Stimulated activated CD4-positive, alpha-beta T cell treated with anti-CD3 and anti-CD28 coated beads, Interleukin-1b, Interleukin-23, amount 100 ng/mL, for 1 hour (primary cell): ENCODE measurements at places on chromosomes 13 and 19.

DNA sequence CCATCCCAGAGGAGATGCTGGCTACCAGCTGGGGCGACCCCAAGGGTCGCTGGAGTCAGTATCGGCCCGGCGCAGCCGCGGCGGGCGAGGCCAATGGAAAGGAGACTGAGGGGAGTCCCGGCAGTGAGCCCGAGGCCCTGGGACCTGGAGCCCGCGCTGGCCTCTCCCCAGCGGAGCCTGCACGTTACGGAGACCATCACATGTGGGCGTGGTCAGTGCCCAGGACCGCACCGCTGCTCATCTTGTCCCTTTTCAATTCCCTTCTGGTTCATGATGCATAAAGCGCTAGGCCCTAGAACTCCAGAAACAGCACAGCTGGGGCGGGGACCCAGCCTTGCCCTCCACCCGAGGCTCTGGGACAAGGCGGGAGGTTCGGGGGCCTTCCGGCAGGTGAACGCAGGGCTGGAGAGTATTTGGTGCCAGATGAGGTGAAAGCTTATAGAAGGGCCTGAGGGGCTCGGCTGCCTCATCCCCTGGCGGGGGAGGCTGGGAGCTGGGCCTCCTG, 8.0 kb downstream of the C19orf25 start:
- DNase-seq, result no peak

- DNase-seq, result no peak
Measured at GRCh38 chr13:30870916-30871587, 35.0 kb upstream of the MEDAG start.

DNA sequence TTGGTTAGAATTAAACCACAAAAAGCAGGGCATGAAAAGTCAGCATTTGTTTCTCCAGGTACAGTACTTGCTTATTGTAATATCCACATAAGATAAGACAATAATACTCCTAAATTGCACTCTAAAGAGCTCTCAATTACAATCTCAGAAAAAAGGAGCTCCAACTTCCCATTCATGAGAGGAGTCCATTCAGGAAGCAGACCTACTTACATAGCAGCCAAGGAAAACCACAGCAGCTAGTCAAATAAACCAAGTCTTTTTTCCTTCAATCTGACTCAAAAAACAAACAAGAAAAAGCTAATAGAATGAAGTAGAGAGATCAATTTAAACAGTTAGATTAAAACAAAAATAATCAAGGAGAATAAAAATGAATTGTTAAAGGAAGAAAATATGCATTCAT, 885.2 kb upstream of the SLITRK6 start:
- DNase-seq, result no peak

DNA sequence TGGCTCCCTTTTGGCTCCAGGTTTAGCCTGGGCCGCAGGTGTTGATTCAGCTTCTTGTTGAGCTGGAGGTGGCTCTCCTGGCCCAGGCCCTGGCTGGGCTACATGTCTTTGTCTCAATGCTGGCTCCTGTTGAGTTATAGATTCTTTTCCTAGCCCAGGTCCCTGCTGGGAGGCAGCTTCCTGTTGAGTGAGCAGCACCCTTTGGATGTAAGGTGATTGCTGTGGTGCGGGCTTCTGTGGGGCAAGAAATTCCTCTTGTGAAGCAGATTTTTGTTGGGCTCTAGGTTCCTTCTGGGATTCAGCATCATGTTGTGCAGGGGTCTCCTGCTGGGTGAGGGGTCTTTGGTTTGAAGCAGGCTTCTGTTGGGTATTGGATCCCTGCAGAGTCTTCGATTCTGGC, 545 bp downstream of the LIPE start:
- DNase-seq, result no peak

DNA sequence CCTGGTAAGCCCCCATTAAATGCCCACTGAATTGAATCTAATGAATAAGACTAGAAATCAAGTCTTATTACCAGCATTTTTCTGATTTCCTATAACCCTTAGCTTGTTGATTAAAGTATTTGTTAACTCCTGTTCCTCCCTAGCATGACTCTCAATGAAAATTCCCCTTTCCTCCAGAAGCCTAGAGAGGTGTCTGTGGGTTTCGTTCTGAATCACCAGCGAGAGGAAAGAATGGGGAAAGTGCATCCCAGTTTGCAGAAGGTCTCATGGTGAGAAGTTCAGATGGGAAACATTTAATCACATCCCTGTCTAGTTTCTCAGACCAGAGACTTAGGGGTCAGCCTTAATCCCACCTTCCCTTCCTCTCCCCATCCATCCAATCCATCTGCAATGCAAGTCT, 26.9 kb downstream of the POU2F2 start:
- DNase-seq, result no peak

DNA sequence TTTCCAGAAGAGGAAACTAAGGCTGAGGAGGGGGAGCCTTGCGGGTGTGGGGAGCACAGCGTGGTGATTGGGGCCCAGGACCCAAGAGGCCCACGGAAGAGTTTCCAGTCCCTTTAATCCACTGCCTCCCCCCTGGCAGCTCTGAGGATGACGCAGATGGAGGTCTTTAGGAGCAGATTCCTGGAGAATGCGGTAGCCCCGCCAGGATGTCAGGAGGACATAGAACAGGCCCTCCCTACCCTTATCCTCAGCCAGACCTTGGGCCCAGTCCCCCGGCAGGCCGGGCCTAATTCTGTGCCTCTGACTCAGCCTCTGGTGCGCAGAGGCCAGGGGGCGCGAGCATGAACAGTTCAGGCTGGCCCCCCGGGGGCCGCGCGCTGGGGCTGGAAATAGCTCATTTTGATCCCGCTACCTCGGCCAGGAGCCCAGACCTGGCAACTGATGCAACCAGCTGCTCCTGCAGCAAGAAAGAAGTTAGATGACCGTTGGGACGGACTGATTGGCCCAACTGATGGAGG, 461 bp upstream of the HSPB6 start:
- DNase-seq, result no peak

GRCh38 chr13:45068036-45069001, 52.0 kb upstream of the GTF2F2 start:
- no peak for DNase-seq

DNA sequence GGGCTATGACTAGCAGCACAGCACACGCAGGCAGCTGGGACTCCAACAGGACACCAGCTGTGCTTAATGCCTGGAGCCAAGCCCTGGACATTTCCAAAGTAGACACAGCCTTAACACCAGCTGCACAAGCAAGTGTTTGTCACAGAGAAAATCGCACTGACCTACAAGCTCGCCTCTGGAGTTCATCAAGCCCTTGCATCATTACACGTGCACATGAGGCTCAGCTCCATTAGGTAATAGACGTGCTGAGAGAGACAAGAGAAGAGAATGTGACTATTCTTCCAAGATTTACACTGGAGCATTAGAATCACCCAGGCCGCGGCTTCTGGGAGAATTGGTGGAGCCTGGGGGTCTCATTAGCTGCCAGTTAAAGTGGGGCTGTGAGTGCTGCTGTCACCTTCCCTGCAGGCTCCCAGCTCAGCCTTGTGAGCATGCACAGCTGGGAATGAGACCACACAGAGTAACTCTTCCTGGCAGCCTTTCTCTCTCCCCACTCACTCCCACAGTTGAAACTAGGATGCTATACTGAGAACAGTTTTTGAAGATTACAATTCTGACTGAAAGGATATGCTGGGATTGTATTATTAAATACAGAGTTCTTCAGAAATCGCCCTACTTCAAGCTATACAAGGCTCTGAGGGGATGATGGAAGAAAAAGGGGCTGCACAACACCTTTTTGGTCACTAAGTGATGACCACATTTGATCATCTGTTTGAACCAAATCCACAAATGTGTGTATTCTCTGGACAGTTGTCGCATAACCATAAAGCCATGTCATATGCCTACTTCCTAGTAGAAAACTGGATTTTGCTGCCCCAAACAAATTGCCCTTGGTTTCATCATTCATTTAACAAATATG, 10.5 kb downstream of the STOML3 start:
- DNase-seq, result no peak

- DNase-seq, result no peak
Measured at GRCh38 chr13:37816276-37816675, 53.3 kb downstream of the TRPC4 start.

- no peak for DNase-seq
Measured at GRCh38 chr19:45906221-45906620, 3.8 kb upstream of the MYPOP start.

- DNase-seq, result no peak
Measured at GRCh38 chr13:69948016-69948415, 159.6 kb upstream of the ATXN8OS start.

GRCh38 chr13:110484290-110485048, 77.1 kb downstream of the RAB20 start:
- no peak for DNase-seq

DNA sequence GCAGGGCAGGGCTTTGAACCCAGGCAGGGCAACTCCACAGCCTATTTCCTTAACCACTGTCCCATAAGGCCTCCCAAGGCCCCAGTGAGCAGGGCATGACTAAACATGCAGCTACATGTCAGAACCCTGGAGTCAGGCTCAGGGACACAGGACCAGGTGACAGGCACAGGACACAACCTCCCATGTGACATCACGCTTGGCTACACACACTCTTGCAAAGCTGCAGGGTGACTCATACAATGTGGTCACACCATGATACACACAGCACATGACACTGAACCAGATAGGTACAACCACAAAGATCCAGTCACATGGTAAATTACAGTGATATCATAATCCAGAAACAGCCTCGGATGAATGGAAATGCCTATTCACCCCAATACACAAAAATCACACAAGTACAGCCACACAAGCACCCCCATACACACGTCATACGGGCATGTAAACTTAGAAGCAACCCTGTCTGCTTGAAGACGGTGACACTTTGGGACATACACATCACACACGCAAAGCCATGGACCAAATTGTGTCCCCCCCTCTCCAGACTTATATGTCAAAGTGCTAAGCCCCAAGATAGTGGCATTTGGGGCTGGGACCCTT, 14.5 kb downstream of the KLK4 start:
- no peak for DNase-seq

DNA sequence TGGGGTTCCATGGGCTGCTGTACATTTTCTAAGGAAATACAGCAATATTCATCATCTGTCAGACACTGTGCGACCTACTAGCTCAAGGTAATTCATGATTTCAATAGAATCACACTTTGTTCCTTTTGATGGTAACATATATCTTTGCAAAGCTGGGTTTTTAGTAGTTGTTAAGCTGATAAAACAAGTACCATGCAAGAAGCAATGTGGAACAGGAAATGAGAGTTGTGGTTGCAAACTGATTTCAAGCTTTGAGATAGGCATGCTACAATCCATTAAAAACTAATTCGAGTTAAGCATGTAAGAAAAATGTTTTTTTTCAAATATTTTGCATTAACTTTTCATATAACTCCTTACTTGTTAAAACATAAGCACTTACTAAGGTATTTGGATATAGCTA, 6.8 kb upstream of the MBNL2 start:
- DNase-seq, result no peak

DNA sequence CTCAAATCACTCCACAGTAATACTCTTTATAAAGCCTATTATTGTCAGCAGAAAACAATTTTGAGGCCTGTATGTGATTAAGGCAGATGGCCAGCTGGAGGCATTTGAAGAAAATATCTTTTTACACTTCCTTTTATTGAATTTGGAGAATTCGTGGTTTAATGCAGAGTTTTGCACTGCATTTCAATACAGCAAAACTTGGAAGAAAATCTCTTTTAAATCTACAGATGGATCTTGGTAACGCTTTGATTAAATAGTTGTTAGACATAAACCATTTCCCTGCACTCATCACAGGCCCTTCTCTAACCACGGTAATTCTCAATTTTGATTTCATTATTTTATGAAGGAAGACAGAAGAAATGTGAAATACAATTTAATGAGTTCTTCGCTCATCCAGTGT, 185.7 kb downstream of the RFC3 start:
- DNase-seq, result no peak

DNA sequence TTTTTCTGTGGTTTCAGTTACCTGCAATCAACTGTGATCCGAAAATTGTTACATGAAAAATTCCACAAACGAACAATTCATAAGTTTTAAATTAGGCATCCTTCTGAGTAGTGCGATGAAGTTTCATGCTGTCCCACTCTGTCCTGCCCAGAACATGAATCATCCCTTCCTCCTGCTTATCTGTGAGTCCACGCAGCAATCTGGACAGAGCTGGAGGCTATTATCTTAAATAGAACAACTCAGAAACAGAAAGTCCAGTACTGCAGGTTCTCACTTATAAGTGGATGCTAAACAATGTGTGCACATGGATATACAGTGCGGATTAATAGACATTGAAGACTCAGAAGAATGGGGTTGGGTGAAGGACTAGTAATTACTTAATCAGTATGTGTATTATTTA, 583.7 kb upstream of the SPRY2 start:
- DNase-seq, result no peak

- DNase-seq, result no peak
Measured at GRCh38 chr13:51283371-51283770, 56.1 kb upstream of the SERPINE3 start.

GRCh38 chr13:93368296-93368695, 141.7 kb downstream of the GPC6 start:
- no peak for DNase-seq

GRCh38 chr13:113159701-113160100, 1.3 kb downstream of the PROZ start:
- DNase-seq, result no peak

DNA sequence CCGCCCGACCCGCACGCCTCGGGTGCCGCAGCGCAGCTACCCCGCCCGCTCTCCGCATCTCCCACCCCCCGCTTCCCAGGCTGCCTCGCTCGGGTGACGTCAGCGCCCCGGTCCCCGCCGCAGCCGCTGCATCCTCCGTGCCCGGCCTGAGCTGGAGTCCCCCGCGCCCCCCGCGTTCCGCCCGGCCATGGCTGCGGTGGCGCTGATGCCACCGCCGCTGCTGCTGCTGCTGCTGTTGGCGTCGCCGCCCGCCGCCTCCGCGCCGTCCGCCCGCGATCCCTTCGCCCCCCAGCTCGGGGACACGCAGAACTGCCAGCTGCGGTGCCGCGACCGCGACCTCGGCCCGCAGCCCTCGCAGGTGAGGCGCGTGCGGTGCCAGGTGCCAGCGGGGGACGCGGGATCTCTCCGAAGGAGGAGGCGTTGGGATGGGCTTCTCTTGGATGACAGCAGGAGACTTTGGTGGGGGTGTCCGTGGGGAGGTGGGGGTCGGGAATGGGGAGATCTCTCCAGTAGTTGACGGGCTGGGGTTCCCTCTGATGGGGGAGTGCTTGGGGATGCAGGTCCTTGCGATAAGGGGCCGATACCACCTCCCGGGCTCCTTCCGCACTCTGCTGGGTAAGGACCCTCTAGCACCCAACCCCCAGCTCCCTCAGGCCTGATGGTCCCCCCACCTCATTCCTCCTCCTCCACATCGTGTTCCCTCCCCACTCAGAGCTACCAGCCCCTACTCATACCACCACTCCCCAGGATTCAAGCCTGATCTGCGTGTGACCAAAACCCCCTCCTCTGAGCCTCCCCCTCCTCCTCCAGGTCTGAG, at the start of gene TMEM59L:
Gene TMEM59L, plus strand, starts transcription at position 99 of the 817 bp plus-strand sequence. Its CDS starts 89 bp downstream, at position 188.
- DNase-seq, result no peak

GRCh38 chr19:58555920-58556621, 1.2 kb upstream of the CHMP2A start:
- DNase-seq, result no peak

DNA sequence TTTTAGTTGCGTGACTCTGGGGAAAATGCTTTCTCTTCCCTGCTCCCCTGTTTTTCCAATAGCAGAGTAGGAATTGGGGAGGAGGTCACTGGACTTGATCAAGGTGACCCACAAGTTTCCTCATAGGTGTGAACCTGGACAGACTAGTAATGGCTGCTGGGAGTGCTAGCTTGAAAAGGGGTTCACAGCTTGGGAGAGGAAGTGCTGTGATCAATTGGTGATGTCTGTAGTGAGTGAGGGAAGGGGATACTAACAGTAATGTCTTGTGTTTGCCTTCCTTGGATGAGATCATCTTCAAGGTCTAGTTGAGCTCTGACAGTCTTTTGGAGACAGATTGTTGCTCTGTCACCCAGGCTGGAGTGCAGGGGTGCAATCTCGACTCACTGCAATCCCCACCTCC, 1.7 kb downstream of the BCL2L12 start:
- DNase-seq, result no peak

GRCh38 chr19:2195914-2196313, 32.2 kb downstream of the DOT1L start:
- no peak for DNase-seq
